ENCODE measurements at places on chromosomes 1 and 21.

DNA sequence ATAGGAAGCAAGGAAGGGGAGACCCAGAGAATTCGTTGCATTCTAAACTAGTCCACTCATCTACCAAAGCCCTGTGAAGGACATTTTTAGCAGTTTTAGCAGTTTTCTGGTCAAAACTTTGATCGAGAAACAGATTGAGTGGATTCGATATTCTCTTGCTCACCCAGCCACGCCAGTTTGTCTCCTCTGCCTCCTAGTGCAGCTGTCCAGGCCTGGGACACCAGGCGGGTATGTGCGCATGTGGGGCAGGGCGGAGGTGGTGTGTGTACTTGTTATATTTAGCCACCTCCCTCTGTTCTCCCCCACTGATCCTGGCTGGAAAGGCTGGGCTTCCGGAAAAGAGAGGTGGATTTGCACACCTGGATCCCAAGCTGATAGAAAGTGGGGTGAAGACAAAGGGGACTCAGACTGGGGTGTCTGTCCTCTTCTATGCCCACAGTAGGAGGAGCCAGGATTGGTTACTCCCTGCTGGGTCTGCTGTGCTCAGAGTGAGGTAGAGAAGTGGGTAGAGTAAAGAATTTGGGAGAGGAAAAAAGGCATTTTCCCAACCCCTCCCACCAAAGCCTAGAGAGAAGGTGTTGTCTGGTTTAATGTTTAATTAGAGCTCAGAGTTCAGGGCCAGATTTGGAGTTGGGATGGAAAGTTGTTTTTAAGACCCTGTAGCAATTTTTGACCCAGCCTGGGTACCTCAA lies 3.8 kb downstream of the LMNA start:
- DNase-seq: no peak

DNA sequence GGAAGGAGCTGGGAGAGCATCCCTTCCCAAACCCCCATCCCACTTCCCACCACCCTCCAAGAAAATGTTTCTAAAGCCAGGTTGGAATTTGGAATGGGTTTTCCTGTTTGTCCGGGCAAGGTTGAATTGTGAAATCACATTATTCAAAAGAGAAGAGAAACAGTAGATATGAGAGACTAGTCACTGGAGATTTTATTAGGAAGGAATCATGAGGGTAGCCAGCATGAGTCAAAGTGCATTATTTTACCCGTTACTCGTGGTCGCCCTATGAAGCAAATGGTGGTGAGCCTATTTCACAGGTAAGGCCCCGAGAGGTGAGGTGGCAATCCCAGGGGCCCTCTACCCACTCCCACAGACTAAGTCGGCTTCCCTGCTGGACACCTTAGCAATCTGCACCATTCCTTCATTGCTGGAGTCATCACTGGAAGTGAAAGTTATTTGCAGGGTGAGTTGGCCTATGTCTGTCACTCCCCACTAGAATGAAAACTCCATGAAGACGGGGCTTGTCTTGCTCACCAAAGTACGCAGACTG lies 52.8 kb downstream of the TOMM20 start:
- no peak for DNase-seq

GRCh38 chr1:204495078-204495753 lies 611 bp upstream of the PIK3C2B start:
- no peak for DNase-seq

DNA sequence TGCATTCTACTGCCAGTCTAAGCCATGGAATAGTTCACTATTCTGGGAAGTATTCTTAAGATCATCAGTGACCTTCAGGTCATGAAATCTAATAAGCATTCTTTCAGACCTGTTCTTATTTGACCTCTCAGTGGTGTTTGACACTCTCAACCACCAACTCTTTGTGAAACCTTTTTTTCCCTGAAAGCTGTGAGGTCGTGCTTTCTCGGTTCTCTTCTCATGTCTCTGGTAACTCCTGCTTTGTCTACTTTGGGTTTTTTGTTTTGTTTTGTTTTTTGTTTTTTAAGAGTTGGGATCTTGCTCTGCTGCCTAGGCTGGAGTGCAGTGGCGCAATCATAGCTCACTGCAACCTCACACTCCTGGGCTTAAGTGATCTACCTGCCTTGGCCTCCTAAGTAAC lies 56.3 kb downstream of the POU2F1 start:
- DNase-seq: no peak

All from globus pallidus (tissue), 1 donor.